Posterior vena cava (tissue), 2 donors: ENCODE measurements at places on chromosomes 1 and 21. TPM values are rescaled to one million over a fixed set of nuclear protein-coding genes. Genes with fewer than 3 reads are reported as not detected.

The CYP4Z1 gene
- total RNA-seq, result 1.5 TPM

The SLC30A2 gene
- not detected for total RNA-seq

The AQP10 gene
- total RNA-seq, result not detected

The ANKRD34A gene
- 2.3 TPM for total RNA-seq

The GOLT1A gene
- not detected for total RNA-seq

The STIL gene
- 1.1 TPM for total RNA-seq

The KHDRBS1 gene
- total RNA-seq, result 71.5 TPM

The SCYL3 gene
- 8.4 TPM for total RNA-seq

The OR2M4 gene
- total RNA-seq, result not detected

The RPE65 gene
- 0.19 TPM for total RNA-seq

The CCDC185 gene
- total RNA-seq, result not detected

DNA sequence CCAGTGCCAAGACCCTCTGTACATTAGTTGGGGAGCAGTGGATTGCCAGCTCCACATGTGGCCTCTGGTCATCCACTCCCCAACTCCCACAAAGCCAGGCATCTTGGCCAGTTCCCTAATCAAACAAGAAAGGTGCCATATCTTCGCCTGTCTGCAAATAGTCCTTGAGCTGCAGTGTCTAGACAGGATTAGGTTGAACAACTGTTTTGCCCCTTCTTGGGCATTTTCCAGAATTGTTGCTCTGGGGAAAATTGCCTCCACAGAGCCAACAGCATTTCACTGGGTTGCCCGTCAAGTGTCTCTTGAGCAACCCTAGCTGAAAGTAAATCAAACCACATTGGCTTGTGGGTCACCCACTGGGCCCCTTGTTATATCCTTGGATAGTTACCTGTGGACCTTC is 109.3 kb downstream of the GDAP2 start:
- DNase-seq, result no peak

DNA sequence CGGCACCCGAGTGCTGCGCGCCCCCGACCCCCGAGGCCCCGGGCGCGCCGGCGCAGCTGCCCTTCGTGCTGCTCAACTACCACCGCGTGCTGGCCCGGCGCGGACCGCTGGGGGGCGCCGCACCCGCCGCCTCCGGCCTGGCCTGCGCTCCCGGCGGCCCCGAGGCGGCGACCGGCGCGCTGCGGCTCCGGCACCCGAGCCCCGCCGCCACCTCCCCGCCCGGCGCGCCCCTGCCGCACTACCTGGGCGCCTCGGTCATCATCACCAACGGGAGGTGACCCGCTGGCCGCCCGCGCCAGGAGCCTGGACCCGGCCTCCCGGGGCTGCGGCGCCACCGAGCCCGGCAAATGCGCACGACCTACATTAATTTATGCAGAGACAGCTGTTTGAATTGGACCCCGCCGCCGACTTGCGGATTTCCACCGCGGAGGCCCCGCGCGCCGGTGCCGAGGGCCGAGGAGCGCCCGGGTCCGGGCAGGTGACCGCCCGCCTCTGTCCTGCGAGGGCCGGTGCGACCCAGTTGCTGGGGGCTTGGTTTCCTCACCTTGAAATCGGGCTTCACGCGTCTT is 49.0 kb downstream of the SIM2 start:
- DNase-seq, result peak; percentile 80

- DNase-seq, result peak; percentile 32
Observed at GRCh38 chr1:36675106-36675505, 192.4 kb upstream of the CSF3R start.

- no peak for DNase-seq
Observed at GRCh38 chr1:201724039-201724765, 104.8 kb upstream of the IPO9 start.

DNA sequence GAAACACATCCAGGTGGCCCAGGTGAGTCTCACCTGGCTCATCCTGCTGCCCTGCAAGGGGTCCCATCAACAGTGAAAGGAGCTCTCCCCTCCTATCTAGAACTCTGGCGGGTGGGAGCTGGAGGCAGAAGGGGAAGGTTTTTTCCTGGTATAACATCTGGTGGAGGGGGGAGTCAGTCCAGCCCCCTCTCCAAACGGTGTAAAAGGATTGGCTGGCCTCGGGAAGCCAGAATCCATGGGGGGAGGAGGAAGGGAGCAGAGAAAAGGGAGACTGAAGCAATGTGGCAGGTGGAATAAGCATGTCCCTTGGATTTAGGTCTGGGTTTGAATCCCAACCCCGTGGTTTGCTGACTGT is 1.2 kb upstream of the CAMK2N1 start:
- no peak for DNase-seq

GRCh38 chr1:215636258-215636965 is 69.3 kb downstream of the KCTD3 start:
- DNase-seq, result peak; percentile 73

GRCh38 chr1:110672753-110673108 is 2.0 kb downstream of the KCNA3 start:
- no peak for DNase-seq

- peak; percentile 86 for DNase-seq
Observed at GRCh38 chr1:64744492-64745180, at the start of gene RAVER2. RAVER2 (plus strand) TSS chr1:64745075; CDS start chr1:64745173, 98 bp downstream.

GRCh38 chr1:12521096-12521495 is 96.9 kb downstream of the DHRS3 start:
- peak; percentile 46 for DNase-seq

- no peak for DNase-seq
Observed at GRCh38 chr1:247401310-247402119, 14.5 kb upstream of the NLRP3 start.

GRCh38 chr1:61386770-61387169 is 304.4 kb downstream of the NFIA start:
- DNase-seq, result no peak

GRCh38 chr1:203287109-203287893 is 18.0 kb upstream of the BTG2 start:
- peak; percentile 91 for DNase-seq

DNA sequence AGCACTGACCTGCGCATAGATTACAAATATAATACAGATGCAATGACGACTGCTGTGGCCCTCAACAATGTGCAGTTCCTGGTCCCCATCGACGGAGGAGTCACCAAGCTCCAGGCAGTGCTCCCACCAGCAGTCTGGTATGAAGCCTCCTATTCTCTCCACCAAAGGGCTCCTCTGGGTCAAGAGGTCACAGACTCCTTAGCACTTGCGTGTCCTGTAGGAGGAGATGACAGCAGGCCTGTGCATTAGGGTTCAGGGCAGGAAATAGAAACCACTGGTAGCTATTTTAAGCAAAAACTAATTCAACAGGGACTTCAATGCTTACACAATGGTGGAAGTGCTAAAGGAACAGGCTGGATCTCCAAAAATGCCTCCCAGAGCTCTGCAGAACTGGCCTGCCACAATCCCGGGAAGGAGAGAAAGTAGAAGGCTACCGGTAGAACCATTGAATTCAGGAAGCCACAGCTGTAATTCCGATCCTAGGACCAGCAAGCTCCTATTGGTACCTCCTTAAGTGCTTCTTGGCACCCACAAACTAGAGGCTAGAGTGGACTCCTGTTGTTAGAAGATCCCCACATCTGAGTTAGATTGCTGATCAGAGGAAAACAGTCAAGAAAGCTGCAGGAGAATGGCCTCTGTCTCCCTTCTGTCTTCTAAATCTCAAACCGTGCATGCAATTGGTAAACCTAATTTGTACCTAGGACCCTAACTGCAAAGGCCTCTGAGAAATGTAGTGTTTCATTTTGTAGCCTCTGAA is 12.7 kb upstream of the DYNLT5 start:
- DNase-seq, result no peak

- no peak for DNase-seq
Observed at GRCh38 chr1:39829791-39830533, 41.3 kb upstream of the BMP8B start.

DNA sequence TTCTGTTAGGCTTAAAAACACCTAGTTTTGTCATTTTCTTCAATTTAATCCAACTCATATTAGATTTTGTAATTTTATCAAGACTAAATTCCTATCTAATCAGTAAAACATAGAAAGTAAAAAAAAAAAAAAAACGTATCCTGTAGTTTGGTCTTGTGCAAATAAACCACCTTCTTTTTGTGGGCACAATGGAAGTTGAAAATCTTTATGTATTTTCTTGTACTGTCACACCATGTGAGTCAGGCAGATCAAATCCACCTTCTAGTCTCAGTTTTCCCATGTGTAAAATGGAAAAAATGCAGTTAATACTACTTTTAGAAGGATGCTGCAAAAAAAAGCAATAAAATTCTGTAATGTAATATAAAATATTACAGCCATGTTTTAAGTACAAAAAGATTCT is 129.8 kb downstream of the CYYR1 start:
- DNase-seq, result no peak

- no peak for DNase-seq
Observed at GRCh38 chr1:146020058-146021049, 1.2 kb downstream of the HJV start.

DNA sequence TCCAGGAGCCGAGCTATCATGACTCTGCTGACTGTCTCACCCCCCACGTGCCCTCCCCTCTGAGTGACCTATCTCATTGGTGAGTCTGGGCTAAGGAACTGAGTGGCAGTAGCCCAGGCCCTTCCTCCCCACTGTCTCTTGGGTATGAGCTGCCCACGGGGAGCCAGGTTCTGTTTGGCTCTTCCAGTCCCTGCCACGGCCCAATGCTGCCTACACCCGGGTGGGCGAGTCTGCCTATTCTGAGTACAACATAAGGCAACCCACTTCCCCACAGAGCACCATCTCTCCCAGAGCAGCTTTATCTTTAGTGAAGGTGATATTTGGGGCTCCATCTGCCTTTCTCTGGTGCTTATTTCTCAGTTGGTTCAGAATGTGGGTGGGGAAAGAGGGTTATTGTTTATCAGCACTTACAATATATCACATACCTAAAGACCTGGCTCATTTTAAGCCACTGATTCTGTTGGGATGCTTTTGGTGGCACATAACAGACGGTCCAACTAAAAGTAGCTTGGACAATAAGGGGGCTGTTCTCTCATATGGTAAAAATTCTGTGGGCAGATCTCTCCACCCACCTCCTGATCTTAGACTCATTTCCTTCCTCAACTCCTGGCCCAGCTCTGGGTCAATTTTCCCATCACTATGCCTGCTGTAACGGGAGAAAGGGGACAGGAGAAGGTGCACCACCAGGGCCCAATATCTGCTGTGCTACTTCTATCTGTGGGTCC is 27.7 kb upstream of the VWA5B1 start:
- no peak for DNase-seq

DNA sequence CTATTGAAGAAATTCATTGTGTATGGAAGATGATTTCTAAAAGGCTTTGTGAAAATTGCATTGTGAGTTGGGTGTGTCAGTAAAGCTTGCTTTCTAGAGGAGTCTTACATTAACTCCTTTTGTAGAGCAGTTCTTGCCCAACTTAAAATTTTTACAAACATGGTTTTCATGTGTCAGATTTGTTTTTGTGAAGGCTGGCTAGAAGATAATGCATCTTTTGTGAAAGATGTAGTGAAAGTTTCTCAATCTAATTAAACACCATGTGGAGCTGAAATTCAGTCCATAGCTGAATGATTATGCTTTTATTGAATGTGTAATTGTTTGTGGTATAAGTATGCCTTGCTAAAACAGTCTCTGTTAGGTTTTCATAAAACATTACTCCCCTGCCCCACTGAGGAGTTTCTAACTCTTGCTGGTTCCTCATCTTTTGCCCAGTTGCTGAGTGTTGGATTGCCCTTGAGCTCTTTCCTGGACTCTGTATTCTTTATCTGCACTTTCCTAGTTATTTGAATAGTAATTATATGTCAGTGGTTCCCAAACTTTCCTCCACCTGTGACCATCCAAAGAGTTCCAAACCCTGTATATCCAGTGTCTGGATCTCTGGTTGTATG is 38.0 kb downstream of the KCTD3 start:
- DNase-seq, result no peak

GRCh38 chr1:34874296-34874952 is 14.9 kb upstream of the SMIM12 start:
- DNase-seq, result no peak

- no peak for DNase-seq
Observed at GRCh38 chr1:28139025-28139712, 37.3 kb downstream of the PTAFR start.

DNA sequence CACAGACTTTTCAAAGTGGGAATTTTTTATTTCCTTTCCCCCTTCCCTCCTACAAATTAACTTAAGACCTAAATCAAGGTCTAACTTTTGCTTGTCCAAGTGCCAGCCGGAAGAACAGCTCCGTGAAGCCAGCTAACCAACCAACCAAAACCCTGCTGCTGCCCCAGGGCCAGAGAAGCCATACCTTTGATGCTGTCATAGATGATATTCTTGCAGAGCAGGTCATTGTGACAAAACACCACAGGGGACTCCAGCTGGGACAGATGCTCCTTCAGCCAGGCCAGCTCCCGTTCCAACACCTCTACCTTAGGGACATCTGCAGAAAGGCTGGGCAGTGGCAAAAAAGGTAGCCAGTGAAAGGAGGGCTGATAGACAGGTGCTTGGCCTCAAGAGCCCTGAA is 10.7 kb downstream of the ETNK2 start:
- no peak for DNase-seq

DNA sequence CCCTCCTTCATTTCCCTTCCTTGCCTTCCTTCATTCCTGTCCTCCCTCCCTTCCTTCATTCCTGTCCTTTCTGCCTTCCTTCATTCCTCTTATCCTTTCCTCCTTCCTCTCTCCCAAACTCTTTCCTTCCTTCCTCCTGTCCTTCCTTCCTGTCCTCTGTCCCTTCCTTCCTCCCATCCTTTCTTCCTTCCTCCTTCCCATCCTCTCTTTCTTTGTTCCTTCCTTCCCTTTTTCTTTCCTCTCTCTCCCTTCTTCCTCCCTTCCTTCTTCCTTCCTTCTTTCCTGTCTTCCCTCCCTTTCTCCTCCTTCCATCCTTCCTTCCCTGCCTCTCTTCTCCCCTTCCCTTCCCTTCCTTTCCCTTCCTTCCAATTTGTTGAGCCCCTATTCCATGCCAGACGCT is 15.8 kb upstream of the JUN start:
- no peak for DNase-seq

GRCh38 chr21:36429947-36430546 is 44.9 kb downstream of the CHAF1B start:
- DNase-seq, result peak; percentile 95

DNA sequence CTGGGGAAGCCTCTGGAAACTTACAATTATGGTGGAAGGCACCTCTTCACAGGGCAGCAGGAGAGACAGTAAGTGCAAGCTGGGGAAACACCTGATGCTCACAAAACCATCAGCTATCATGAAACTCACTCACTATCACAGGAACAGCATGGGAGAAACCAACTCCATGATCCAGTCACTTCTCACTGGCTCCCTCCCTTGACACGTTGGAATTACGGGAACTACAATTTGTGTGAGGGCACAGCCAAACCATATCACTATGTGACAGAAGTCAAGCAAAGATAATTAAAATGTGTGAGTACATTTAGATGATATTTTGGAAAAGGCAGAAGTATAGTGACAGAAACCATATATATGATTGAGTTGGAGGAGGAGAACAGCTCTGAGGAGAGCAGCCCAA is 474.0 kb upstream of the OLFM3 start:
- DNase-seq, result no peak

- DNase-seq, result no peak
Observed at GRCh38 chr1:151058692-151059091, 730 bp downstream of the CDC42SE1 start.
